ENCODE measurements at places on chromosomes 1 and 21.

DNA sequence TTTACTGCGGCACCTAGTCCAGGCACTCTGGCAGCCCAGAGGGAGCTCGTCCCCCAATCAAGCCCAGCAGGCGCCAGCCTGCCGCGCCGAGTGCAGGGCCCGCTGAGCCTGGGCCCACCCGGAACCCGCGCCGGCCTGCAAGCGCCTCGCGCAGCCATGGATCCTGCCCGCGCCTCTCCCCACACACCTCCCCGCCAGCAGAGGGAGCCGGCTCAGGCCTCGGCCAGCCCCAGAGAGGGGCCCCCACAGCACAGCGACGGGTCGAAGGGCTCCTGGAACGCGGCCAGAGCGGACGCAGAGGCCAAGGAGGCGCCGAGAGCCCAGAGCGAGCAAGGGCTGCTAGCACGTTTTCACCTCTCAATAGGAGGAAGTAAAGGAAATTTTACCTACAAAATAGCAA, 767.0 kb downstream of the MRPL39 start:
- no peak for DNase-seq

GRCh38 chr1:3548156-3548893, 63.0 kb downstream of the MEGF6 start:
- DNase-seq = no peak

DNA sequence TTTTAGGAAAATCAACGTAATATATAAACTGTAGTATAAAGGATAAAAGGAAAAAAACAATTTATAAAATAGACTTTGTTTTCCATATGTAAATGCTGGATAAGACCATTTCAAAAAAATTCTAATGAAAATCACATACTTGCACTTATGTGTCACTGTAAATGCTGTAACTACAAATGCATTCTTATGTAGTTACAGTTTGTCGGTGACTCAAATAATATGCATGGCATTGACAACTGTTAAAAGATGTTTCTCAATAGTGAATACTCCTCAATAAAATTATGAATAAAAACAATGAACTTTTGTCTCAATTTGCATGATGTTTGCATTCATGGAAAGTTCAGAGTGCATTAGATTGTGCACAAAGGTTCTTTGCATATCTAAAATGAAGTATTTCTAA, 614.0 kb upstream of the CHRM3 start:
- no peak for DNase-seq

- DNase-seq = peak; percentile 62
Measured at GRCh38 chr1:183609313-183609712, 19.1 kb upstream of the NCF2 start.

DNA sequence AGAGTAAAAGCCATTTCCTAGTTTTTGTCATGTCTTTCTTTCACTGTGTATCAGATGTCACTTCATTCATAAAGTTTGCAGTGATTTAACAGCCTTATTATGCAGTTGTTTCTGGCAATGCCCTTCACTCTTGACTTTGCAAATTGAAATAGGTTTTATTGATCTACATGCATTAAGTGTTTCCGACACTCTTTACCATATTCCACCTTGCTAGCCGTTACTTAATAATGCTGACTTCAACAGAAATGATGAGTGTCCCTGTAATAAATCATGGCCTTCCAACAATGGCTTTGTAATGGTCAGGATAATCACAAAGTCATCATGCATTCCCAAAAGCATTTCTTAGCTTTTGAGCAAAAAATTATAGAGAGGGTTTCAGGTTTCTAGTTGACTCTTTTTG, 236.8 kb upstream of the FMN2 start:
- DNase-seq = no peak

DNA sequence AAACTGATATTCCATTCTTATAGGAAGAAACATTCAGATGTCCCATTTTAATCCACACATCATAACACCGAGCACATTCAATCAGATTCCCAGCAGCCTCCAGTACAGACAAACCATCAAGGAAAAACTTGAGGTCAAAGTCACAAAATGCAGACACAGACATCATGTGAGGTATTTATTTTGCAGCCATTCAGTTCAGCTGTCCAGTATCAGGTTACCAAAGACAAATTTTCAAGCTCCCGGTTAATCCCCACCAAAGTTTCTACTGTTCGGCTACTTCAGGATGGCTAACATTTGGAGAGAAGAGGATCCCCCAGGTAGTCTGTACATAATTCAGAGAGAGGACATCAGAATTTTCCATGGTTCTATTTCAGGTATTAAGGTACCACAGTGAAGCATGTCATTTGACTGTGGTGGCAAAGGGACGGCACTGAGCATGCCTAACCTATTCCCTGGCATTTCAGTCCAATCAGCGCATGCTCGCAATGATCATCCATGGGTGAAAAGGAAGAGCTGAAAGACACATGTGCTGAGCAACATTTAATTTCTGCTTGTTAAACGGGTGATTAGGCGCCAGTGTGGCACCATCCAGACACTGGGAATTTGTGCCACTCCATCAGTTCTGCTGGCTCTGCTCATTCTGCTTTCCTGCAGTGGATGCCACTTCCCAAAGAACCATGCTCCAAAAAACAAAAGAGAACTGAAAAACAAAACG, 13.6 kb upstream of the NDC1 start:
- DNase-seq = no peak

GRCh38 chr1:214494706-214495105, 56.7 kb downstream of the PTPN14 start:
- peak; percentile 65 for DNase-seq

DNA sequence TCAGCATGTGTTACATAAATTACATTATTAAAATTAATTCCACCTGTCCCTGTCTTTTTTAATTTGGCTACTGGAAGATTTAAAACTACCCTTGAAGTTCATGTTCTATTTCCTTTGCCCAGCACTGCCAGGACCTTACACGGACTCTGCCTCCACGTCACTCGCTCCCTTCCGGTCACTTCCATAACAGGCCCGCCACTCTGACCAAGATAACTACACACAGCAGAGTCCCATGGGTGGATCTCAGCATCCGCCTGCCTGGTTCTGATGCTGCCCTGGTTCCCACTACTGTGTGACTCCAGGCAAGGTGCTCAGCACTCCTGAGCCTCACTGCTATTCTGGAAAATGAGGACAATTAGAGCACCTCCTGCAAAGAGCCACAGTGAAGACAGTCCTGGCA, 153.3 kb upstream of the ERG start:
- no peak for DNase-seq

DNA sequence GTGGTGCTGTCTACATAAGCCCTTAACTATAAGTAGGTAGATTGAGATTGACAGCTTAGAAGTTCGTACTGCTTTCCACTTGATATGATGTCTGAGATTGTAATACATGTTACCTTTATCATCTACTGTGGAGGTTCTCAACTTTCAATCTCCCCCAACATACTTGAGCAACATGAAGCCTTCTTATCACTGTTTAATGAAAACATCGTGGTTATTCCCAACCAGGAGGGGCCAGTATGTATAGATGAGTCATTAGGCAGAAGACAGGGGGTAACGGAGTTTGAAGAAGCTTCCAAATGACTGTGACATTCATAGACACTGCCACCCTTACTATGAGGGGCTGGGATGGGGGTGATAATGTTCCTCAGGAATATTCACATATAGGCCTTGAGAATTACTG, 36.0 kb downstream of the CENPF start:
- DNase-seq = no peak

DNA sequence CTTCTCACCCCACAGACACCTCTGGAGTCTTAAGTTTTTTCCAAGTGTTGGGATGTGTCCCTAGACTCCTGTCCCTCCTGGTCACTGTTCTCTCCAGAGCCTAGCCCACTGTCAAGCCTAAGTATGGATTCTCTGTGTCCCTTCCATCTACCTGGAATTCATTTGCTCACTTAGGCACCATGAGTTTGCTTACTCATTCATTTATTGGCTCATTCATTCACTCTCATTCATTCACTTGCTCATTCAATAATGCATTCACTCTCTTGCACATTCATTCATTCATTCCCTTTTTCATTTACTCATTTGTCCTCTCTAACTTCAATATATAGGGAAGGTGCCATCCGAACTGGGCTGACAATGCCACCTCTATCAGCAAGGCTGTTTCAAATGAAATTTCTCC, 1.6 kb downstream of the S100A16 start:
- peak; percentile 53 for DNase-seq

DNA sequence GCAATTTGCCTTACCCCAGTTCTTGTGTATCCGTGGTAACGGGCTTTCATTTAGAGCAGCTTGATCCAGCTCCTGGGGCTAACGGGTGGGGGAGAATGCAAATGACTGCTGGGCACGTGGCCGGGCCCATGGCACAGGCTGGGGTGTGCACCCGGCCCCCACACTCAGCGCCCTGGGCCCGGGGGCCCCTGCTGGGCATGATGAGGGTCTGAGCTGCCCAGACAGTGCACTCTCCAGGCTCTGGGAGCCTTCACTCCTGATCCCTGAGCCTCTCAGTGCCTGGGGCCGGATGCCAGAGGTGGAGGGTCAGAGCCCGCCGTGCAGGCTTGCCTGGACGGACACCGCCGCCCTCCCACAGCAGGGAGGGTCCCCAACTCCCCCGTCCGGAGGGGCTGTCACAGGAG, 20.1 kb upstream of the PEX10 start:
- DNase-seq = no peak

DNA sequence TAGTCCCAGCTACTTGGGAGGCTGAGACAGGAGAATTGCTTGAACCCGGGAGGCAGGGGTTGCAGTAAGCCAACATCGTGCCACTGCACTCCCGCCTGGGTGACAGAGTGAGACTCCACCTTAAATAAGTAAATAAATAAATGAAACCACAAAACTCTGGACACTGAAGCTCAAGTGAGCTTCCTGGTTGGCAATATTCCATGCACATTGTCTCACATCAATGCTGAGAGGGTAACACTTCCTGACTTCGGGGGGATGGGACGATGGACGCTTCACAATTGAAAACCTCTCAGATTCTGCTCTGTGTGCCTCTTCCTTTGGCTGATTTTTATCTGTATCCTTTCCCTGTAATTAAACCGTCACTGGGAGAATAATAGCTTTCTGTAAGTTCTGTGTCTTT, 70.0 kb upstream of the ZNF644 start:
- DNase-seq = peak; percentile 76

DNA sequence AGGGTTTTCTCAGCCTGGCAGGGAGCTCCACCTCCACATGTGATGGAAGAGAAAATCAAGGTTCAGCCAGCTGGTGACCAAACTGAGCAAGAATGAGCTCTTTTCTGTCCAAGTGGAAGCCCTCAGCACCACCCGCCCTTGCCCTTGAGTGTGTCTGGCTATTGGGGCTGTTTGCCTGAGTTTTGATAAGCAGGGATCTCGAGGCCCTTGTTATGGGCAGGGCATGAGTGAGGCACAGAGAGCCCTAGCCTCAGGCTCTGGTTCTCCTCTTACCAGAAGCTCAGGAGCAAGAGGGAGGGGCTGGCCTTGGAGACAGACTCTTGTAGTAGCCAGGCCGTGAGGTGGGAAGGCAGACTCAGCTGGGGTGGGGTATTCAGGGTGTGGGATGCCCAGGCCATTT, 37.5 kb upstream of the ARF1 start:
- DNase-seq = no peak

DNA sequence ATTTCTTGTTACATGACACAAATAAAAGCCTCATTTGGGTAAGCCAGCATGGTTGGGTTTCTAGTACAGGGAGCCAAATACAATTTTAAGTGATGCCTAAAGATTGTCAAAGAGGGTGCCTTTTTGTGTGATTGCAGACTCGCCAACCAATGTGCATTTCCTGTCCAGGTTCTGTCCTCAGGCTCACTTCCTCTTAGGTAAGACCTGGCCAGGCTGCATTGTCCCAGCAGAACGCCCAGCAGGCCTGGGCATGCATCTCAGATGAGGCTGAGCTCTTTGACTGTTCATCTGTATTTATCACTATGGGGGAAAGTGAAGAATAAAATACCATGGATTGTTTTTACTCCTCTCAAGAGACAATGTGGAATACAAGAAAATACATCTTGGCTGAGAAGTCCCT, 49.7 kb downstream of the KCNC4 start:
- no peak for DNase-seq

GRCh38 chr21:19400223-19400770, 996.7 kb upstream of the TMPRSS15 start:
- DNase-seq = no peak

- no peak for DNase-seq
Measured at GRCh38 chr1:53155945-53156344, 13.5 kb upstream of the SLC1A7 start.

- DNase-seq = no peak
Measured at GRCh38 chr1:8347635-8348034, 29.7 kb downstream of the SLC45A1 start.

Data from SW480 (cell line).